ENCODE measurements at places on chromosomes 7 and 10.
A peak's percentile ranks its signal among the peaks of the same experiment; 100 is the strongest.

DNA sequence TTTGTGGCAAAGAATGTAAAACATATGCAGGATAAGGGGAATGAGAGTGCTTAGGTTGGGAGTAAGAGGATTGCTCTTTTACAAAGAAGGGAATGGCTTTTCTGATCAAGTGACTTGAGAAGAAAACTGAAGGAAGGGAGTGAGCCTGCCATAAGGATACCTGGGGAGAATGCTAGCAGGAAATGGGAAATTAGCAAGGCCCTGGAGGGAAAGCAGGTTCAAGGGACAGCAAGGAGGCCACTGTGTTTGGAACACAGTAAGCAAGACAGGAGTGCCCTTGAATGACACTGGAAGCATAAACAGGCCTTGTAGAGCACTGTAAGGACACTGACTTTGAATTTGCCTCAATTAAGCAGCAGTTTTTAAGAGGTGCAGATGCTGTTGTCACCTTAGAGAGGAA is 1069.9 kb downstream of the DNAJB9 start:
- no peak for DNase-seq

GRCh38 chr10:102109166-102110116 is 10.7 kb downstream of the LDB1 start:
- no peak for DNase-seq

DNA sequence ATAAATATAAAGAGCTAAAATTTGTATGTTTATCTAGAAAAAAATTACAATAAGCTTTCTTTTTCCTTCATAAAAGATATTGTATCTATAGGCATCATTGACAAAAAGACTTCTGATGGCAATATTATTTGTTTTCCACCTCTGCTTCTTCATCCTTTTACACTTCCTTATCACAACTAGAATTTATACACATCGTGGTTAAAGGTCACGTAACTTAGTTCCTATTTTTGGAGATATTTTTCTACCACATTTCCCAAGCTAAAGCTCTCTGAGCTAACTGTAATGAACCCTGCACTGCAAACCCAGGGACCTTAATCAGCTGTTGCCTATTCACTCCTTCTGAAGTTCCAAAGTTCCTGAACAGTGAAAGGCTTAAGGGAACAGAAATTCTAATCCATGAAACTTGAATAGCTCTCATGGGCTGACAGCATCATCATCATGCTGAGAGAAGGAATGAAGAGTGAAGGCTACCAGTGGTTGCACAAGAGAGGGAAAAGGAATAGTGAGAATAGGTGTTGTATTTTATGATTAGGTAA is 106.1 kb upstream of the SLC13A1 start:
- DNase-seq: no peak

GRCh38 chr10:89337484-89337883 is 9.7 kb downstream of the IFIT3 start:
- no peak for DNase-seq

- no peak for DNase-seq
Observed at GRCh38 chr7:147062897-147063296, 946.3 kb downstream of the CNTNAP2 start.

- DNase-seq: no peak
Observed at GRCh38 chr10:112585126-112585525, 138.1 kb downstream of the VTI1A start.

GRCh38 chr10:49649294-49649693 is 30.2 kb upstream of the C10orf53 start:
- no peak for DNase-seq

GRCh38 chr7:2711895-2712675 is 24.1 kb downstream of the AMZ1 start:
- no peak for DNase-seq

DNA sequence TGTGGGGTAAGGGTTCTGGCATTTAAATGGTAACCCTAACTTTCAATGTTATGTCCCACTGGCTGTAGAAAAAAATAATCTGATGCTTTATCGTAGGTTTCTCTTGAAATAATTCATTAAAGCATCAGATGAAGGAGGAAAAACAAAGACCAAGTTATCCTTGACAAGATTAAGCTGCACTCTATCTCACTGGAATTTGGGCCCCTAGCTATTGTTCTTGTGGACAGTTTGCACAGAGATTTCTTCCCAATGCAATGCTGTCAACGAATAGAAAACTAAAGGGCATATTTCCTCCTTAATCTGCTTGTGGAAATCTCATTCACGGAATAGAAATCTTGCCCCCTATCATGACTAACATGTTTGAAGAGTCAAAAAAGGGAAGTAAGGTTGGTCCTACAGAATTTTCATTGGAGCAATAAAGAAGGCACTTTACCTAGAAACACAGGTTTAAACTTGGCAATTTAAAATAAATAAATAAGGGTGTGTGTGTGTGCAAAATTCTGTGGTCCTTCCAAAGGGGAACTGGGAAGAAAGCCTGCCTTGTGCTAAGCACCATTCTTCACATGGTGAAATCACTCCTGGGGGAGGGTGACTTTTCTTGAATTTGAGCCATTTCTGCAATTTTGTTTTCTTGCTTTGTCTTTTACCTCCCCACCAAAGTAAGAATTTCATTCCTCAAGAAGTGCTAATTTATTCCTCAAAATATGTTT is 242.8 kb downstream of the GLI3 start:
- DNase-seq: no peak

DNA sequence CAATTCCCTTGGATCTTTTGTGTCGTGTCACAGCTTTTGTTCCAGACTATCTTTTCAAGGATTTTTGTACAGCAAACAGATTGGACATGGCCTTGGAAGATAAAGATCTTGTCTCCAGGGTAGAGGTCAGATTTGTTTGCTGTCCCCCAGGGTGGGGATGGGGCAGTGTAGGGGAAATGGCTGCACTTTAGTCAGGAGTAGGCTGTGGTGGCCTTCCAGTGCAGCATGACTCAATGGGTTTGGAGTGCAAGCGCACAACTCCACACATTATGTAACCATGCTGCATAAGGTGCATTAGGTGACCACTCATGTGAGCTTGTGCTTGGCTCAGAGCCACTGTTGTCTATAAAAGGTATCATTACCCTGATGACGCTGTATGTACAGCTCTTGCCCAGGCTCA is 23.9 kb upstream of the ADAMTS14 start:
- DNase-seq: no peak

- DNase-seq: no peak
Observed at GRCh38 chr10:106680061-106680460, 484.4 kb downstream of the SORCS1 start.

DNA sequence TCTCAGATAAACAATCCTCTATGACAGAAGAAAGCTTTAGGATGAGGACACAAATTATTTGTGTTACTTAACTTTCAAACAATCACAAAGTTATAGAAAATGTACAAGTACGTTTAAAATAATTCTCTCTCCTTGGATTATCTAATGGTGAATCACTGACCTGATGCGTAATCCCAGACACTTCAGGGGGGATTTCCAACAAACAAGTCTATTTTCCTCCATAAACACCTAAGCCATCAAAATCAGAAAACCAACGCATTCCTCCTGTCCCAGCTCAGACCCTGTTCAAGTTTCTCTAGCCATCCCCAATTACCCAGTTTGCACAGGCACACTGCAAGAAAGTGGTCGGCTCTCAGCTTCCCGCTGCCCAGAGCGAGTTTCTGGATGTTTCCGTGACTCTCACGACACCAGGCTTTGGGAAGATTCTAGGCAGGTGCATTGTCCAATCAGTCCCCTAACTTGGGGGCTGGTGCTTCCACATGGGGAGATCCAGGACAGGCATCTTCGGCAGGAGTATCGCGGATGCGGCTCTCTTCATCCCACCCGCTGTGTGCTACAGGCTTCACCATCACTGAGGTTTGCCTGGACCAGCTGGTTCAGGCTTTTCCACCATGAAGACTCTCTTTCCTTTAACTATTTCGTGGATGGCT is 200.0 kb downstream of the ZMYND11 start:
- DNase-seq: no peak

- DNase-seq: no peak
Observed at GRCh38 chr10:13942035-13942434, 355.3 kb downstream of the PRPF18 start.

DNA sequence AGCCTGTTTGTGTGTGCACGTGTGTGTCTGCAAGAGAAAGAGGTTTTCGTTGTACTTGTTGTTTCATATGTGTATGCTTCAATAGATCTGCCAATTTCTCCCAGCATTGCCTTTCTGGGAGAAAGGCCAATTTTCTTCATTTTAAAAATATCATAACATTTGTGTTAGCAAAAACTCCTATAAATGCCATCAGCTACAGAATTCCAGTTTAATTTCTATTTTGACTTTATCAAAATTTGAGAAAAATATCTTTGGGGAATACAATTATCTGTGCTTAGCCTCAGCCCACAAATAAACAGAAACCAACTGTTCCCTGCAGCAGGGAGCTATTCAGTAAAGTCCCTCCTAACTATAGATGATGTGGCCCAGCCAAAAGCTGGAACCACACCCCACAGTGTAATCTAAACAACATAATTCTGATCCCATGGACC is 68.3 kb upstream of the MGMT start:
- no peak for DNase-seq

GRCh38 chr7:372546-372931 is 82.6 kb downstream of the FOXL3 start:
- DNase-seq: no peak

DNA sequence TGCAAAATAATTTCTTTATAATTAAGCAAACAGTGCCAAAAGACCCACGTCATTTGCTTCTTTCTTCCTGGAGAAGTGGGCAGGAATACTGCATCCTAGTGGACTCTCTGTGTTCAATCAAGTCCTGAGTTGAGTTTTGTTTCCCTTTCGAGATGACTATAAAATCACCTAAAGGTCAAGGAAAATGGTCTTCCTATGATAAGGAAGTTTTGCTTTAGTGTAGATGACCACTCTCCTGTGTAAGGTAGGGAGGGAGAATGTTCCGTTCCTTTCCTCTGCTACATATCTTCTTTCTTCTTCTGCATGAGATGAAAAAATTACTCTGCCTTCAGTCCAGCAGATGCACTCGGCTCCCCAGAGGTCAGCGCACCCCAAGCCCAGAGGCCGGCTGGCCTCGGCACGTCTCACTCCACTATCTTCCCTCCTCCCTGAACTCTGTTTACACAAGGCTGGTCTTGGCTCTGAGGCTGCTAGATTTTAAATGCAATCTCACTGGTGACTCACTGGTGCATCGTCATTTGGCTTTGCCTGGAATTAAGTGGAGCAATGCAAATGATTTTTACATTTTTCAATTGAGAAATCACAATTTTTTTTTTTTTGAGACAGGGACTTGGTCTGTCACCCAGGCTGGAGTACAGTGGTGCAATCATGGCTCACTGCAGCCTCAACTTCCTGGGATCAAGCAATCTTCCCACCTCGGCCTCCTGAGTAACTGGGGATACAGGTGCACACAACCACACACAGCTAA is 18.6 kb upstream of the VDAC2 start:
- DNase-seq: peak; percentile 68

GRCh38 chr10:125628104-125629049 is 54.6 kb downstream of the TEX36 start:
- DNase-seq: no peak

- no peak for DNase-seq
Observed at GRCh38 chr7:123131140-123131539, 68.6 kb downstream of the SLC13A1 start.

DNA sequence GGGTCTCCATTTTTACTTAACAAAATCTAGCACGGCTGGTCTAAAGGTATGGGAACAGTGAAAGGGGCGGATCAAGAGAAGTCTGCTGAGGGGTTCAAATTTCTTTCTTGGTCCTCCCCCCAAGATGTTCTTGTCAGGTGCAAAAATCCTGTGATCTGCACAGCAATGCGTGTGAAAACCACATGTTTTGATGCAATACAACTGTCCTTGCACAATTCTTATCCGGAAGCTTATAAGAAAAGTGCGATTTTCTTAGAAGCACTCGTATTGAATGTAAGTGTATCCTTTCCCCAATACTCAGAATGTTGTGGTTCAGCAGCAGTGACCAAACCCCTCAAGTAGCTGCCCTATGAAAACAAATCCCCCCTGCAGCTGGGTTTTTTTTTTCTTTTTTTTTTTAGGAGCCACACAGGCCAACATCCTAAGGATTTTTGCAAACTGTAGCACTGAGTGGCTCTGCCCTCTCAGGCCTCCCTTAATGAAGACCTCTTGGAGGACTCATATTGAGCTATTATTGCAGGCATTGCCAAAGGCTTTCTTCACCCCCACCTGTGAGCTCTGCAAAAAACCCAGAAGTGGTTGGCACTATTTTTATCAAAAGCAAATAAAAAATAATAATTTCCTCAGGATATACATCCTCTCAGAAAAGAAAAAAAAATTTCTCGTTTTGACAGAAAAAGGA is 151.9 kb upstream of the ITGB1 start:
- DNase-seq: no peak
